ENCODE measurements at places on chromosomes 5 and 9.

GRCh38 chr9:82920154-82920553 lies 142.8 kb downstream of the RASEF start:
- H3K27me3 ChIP-seq: no peaks in the 10 kb centered on the region
- no peaks in the 10 kb centered on the region for H3K36me3 ChIP-seq
- H3K4me1 ChIP-seq: no peaks in the 10 kb centered on the region
- H3K4me3 ChIP-seq: no peak overlapping the region

DNA sequence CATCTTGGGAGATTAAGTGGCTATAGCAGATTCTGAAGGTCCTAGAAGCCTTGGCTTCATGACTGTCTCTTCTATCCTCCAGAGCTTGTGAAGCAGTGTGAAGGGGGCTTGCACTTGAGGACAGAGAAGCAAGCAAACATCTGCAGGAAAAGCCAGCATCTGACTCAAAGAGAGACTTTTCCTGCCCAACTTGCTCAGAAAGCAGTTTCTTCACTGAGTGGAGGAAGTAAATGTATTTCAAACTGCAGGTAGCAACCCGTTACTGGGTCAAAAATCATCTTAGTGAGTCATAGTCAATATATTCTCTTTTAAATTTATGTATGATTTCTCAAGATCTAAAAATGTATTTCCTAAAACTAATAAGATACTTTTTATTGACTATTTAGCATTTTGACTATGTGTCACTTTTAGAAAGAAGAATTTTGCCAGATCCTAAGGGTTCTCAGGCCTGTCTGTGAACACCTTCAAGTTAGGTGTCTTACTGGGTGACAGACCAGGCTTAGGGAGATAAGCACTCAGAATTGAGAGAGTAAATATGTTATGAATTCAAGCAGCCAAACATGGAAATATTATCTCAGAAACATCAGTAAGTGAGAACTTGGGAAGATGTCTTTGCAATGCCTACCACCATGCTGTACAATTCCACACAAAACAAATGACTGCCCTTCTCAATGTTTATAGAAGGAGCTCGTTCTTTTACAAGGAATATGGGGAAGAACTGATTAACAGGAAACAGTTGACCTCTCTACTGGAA lies 72.6 kb upstream of the DMAC1 start:
- no peak for DNase-seq
- no peak overlapping the region for H3K27ac ChIP-seq
- H3K4me1 ChIP-seq: peaks cover 12% of the 10 kb centered on the region

DNA sequence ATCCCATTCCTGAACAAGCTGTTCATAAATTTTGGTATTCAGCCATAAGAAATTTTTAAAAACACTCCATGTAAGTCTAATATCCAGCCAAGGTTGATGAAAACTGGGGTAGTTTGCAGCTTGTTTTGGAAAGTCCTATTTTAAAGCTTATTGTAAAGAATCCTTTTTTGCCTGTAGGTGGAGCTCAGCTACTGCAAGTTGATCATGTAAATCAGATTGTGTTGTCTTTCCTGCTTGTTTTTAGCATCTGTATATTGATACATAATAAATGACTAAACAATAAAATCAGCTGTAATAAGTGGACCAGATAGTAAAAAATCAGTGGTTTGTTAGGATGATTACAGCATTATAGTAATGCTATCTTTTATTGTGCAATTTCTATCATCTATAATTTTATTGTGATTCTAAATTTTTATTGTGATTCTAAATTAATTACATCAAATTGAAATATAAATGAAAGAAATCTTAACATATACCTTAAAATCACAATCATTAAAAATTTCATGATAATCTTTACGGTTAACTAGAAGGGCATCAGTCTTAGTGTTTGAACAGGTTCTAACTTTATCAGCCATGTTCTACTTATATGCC lies 42.4 kb downstream of the CWC27 start:
- no peak overlapping the region for H3K4me3 ChIP-seq
- no peaks in the 10 kb centered on the region for H3K27me3 ChIP-seq
- peaks cover 51% of the 10 kb centered on the region for H3K36me3 ChIP-seq
- H3K4me1 ChIP-seq: peaks cover 11% of the 10 kb centered on the region

DNA sequence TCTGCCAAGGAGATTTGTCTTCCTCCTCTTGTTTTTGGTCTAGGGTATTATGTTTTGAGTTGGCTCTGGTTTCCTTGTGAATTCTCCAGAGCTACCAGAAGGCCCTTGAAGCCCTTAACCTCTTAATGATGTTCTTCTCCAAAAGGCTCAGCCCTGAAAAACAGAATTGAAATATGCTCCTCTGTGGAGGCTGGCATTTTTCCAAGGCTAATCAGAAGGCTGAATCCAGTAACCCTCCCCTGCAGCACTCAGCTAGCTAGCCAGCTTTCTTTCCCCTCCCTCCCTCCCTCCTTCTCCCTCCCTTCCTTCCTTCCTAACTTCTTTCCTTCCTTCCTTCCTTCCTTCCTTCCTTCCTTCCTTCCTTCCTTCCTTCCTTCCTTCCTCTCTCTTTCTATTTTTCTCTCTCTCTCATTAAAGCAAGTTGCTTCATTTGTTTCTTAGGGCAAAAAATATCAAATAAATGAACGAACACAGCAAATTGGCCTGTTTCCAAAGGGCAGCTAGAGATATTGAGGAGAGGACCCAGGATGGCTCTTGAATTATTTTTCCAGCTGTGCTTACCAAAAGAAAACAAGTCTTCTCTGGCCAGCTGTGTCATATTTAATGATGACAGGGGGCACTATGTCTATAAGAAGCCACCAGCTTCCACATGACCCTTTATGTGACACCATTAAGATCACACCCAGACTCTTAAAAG lies 38.7 kb downstream of the JAKMIP2 start:
- no peaks in the 10 kb centered on the region for H3K36me3 ChIP-seq
- no peaks in the 10 kb centered on the region for H3K4me1 ChIP-seq
- H3K27ac ChIP-seq: no peak overlapping the region

DNA sequence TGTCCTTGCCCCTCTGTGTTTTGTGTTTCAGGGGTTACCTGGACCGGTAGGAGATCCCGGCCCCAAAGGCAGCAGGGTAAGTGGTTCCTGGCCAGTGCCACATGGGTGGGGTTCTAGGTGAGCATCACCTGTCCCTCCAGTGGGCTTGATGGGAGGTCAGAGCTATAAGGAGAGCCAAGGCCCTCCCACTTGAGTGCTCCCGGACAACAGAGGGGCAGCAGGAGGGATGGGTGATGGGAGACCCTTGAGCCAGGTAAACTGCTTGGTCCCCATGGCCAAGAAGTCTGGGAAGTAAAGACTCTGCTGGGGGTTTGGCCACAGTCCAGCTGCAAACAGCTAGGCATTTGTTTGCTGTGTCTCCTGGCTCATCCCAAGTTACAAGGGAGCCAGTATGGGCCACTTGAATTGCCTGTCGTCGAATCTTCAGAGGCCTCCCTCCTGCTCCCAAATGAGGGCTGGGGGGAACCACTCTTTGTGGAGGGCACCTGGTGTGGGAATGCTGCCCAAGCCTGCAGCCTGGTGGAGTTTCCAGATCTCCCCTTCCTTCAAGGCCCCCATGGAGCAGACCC lies 51.0 kb downstream of the COL27A1 start:
- H3K36me3 ChIP-seq: no peaks in the 10 kb centered on the region
- no peak overlapping the region for H3K4me3 ChIP-seq
- no peaks in the 10 kb centered on the region for H3K4me1 ChIP-seq
- H3K27me3 ChIP-seq: no peaks in the 10 kb centered on the region
- no peak overlapping the region for H3K27ac ChIP-seq

- no peak for DNase-seq
- no peaks in the 10 kb centered on the region for H3K27me3 ChIP-seq
- peaks cover 92% of the 10 kb centered on the region for H3K36me3 ChIP-seq
- no peak overlapping the region for H3K27ac ChIP-seq
These were observed 10.6 kb downstream of the DDX46 start for GRCh38 chr5:134769206-134769605.

GRCh38 chr5:134113363-134113889 lies 1.1 kb upstream of the TCF7 start:
- H3K4me1 ChIP-seq: peaks cover 79% of the 10 kb centered on the region
- DNase-seq: peak; percentile 59
- H3K27ac ChIP-seq: peak overlapping the region; percentile 95
- peak overlapping the region; percentile 84 for H3K4me3 ChIP-seq
- H3K36me3 ChIP-seq: peaks cover 36% of the 10 kb centered on the region

DNA sequence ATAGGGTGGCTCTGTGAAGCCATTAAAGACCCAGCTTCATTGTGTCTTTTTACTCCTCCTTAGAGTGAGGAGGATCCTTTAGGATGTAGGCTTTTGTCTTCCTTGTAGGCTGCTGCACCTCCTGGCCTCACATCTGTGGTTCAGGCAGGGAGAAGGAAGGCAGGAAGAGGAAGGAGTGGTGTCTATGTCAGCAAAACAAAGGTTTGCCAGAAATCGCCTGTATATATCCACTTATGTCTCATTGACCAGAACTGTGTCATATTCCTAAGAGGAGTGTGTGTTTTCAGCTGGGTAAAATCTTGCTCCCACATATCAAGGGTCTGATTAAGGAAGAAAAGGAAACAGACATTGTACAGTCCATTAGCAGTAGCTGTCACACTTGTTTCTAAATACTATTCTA lies 213.8 kb downstream of the ARHGAP26 start:
- H3K36me3 ChIP-seq: peaks cover 11% of the 10 kb centered on the region
- H3K27me3 ChIP-seq: no peaks in the 10 kb centered on the region
- H3K4me3 ChIP-seq: no peak overlapping the region
- DNase-seq: no peak
- peaks cover 46% of the 10 kb centered on the region for H3K4me1 ChIP-seq
- peak overlapping the region; percentile 16 for H3K27ac ChIP-seq

DNA sequence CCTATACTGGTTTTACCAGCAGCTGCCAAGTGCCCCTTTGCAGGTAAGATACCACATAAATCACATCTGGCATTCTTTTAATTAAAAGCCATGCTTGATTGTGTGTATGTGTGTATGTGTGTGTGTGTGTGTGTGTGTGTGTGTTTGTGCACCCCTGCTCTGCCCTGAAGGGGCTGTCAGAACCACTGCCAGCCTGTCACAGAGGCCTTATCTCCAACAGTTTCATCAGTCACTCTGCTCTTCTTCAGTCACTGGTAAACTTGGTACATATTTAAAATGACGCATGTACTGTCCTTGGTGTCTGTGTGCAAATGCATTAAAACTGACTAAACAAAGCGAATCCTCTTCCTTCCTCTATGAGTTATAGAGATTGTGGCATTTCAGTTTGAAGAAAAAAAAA lies 19.0 kb upstream of the NR5A1 start:
- no peak for DNase-seq
- no peaks in the 10 kb centered on the region for H3K27me3 ChIP-seq
- no peaks in the 10 kb centered on the region for H3K4me1 ChIP-seq

DNA sequence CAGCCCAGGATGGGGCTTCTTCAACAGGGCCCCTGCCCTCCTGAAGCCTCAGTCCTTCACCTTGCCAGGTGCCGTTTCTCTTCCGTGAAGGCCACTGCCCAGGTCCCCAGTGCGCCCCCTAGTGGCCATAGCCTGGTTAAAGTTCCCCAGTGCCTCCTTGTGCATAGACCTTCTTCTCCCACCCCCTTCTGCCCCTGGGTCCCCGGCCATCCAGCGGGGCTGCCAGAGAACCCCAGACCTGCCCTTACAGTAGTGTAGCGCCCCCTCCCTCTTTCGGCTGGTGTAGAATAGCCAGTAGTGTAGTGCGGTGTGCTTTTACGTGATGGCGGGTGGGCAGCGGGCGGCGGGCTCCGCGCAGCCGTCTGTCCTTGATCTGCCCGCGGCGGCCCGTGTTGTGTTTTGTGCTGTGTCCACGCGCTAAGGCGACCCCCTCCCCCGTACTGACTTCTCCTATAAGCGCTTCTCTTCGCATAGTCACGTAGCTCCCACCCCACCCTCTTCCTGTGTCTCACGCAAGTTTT lies 23.6 kb downstream of the PCDHGC5 start:
- DNase-seq: peak; percentile 88
- H3K27ac ChIP-seq: peak overlapping the region; percentile 80
- no peaks in the 10 kb centered on the region for H3K27me3 ChIP-seq
- peaks cover 10% of the 10 kb centered on the region for H3K36me3 ChIP-seq
- peak overlapping the region; percentile 70 for H3K4me3 ChIP-seq

- peak overlapping the region; percentile 77 for H3K4me3 ChIP-seq
- H3K27me3 ChIP-seq: no peaks in the 10 kb centered on the region
- H3K27ac ChIP-seq: peak overlapping the region; percentile 61
- no peak for DNase-seq
- peaks cover 83% of the 10 kb centered on the region for H3K4me1 ChIP-seq
These were observed 89.2 kb downstream of the RAPGEF6 start for GRCh38 chr5:131545845-131546244.

GRCh38 chr9:109769250-109769649 lies 10.7 kb upstream of the PALM2AKAP2 start:
- H3K27me3 ChIP-seq: peaks cover 45% of the 10 kb centered on the region
- H3K27ac ChIP-seq: no peak overlapping the region
- H3K4me3 ChIP-seq: no peak overlapping the region
- no peaks in the 10 kb centered on the region for H3K36me3 ChIP-seq
- DNase-seq: no peak

DNA sequence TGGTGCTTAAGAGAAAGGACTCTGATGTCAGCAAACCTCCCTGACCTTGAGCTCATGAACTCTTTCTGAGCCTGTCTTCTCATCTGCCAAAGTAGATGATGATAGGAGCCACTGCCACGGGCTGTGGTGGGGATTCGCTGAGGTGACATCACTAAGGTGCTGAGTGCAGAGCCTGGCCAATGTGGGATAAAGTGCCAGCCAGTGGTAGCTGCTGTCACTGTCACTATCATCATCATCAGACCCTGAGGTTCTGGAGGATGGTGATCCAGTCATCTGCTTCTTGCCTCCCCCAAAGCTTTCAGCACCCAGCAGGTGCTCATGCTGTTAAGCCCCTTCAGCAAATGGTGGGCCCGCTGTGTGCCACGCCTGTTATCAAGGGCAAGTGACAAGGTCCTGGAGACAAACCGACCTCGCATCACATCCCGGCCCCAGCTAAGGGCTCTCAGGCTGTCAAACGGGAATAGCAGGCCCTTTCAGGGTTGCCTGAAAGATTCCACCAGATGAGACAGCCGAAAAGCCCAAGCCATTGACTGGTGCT lies 6.4 kb downstream of the FPGS start:
- DNase-seq: no peak
- peaks cover 11% of the 10 kb centered on the region for H3K4me1 ChIP-seq
- peak overlapping the region; percentile 44 for H3K27ac ChIP-seq
- H3K4me3 ChIP-seq: no peak overlapping the region

DNA sequence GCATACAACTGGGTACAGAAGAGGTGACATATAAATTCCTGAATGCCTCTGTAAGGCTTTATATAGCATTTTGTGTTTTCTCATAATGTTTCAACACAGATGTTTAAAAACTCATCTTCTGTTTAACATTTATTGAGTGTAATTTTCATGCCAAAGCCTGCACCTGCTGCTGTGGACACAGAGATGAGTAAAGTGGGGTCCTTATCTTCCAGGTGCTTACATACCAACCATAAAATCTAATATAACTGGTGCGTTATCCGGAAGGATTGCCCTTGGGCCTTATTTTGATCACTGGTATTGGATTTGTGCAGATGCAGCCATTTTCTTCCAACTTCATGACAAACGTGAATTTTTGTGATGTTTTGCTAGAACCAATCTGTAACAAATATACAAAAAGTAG lies 222.3 kb downstream of the DMRT2 start:
- H3K36me3 ChIP-seq: no peaks in the 10 kb centered on the region
- H3K27me3 ChIP-seq: peaks cover 3% of the 10 kb centered on the region
- no peak for DNase-seq
- H3K27ac ChIP-seq: no peak overlapping the region
- H3K4me1 ChIP-seq: no peaks in the 10 kb centered on the region

All from activated T-cell treated with anti-CD3 and anti-CD28 coated beads, Interleukin-2, amount 50 U/mL, for 24 hours (primary cell).